Caudate nucleus (tissue), 63 donors: ENCODE measurements at places on chromosomes 6 and 20.

- DNase-seq, result no peak
These were observed 14.9 kb downstream of the IP6K3 start for GRCh38 chr6:33731751-33732282.

DNA sequence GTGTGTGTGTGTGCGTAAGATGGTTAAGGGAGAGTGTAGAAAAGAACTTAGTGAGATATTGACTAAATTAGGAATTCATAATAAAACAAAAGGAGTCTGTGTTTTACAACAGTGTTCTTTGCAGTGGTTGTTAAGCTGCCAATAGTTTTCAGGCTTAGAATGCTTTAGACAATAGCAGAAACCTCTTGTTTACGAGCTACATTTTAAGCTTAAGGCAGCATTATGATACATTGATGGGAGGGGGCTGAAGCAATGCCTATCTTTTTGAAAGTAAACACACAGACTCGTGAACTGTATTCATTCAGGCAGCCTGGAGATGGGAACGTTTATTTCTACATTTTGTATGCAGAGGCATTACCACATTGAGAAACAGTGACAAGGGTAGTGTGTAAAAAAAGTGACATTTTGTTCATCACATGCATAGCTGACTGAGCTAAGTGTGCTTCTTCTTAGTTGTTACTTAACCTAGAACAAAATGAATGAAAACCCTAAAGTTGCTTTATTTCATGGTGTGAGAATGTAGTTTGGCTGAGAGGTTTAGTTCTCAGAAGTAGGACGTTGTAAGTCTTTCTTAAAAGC lies 21.2 kb downstream of the CLVS2 start:
- DNase-seq, result no peak

GRCh38 chr6:25601800-25602673 lies 50.0 kb upstream of the SCGN start:
- no peak for DNase-seq

DNA sequence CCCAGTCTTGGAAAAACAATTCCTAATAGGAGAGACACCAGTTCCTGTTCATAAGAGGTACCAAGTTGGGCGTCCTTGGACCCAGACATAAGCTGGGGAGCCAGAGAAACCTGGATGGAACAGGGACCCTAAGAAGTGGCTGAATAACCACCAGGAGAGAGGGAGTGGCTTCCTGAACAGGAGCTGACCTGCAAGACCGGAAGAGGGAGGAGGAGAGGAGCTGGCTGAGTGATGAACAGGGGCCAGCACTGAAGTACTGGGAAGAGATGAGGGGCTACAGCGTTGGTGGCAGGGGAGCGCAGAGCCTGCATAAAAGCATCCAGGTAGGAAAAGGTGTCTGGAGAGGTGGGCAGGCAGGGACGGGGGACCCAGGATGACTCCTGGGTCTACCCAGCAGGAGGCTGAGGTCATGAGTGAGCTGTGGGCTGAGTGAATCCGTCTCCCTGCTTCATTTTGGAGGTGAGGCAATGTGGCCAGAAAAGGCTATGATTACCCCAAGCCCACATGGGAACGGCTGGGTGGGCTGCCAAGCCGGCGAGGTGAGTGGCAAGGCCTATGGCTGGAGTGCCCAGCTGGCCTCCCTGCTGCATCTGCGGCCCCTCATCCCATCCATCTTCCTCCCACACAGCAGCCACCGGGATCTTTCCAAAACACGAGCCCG lies 34.4 kb upstream of the ZFAND3 start:
- no peak for DNase-seq

DNA sequence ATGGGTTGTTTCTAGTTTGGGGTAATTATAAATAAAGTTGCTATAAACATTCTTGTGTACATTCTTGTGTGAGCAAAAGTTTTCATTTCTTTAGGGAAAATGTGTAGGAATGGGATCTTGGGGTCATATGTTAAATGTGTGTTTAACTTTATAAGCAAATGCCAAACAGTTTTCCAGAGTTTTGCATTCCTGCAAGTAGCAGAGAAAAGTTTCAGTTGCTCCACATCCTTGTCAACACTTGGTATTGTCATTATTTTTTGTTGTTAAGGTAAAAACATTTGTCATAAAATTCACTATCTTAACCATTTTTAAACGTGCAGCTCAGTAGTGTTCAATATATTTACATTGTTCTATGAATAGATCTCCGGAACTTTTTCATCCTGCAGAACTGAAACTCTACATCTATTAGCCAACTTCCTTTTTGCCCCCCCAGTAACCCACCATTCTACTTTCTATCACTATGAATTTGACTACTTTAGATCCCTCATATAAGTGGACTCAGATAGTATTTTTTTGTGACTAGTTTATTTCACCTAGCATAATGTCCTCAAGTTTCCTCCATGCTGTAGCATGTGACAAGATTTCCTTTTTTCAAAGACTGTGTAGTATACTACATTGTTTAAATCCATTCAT lies 48.4 kb downstream of the PHACTR2 start:
- no peak for DNase-seq

DNA sequence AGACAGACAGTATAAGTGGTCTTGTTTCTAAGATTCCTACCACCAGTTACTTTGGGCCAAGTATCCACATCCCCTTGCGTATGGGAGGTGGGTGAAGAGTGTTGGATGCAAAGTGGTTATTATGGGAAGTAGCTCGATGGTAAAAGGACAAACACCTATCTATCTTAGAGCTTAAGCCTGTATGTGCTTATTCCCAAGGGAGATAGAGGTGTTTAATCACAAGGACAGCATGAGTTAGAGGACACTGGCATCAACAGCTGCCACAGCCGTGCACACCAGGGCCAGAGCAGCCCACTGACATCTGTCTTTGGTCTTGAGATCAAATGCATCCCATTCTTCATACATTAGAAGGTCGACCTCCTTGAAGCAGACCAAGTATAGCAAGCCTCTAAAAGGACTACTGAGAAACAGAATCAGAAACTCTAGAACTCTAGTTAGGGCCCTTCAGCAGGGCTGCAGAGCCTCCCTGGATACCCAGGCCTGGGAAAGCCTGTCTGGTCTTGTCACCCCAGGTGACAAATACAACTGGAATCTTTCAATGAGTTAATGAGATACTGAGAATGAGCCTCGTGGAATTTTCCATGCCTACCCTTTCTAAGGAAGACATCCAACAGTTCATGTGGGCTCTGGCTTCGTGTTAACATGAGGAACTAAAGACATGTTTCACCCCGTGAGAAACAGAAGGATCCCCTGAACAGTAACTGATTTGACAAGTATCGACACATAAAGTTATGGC lies 28.7 kb downstream of the TXNDC5 start:
- DNase-seq, result no peak

DNA sequence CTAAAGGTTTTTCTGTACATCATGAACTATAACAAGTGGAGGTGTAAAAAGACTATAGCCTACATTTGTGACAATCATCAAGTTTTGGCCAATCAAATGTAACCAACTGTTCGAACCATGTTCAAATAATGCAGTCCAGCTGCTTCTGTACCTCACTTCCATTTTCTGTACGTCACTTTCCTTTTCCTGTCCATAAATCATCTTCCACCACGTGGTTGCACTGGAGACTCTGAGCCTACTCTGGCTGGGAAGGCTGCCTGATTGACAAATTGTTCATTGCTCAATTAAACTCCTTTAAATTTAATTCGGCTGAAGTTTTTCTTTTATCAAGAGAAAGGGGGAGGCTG lies 270.4 kb upstream of the JARID2 start:
- no peak for DNase-seq

GRCh38 chr6:12229332-12229731 lies 60.8 kb upstream of the EDN1 start:
- no peak for DNase-seq

GRCh38 chr6:100342830-100343229 lies 121.9 kb downstream of the SIM1 start:
- DNase-seq, result no peak

DNA sequence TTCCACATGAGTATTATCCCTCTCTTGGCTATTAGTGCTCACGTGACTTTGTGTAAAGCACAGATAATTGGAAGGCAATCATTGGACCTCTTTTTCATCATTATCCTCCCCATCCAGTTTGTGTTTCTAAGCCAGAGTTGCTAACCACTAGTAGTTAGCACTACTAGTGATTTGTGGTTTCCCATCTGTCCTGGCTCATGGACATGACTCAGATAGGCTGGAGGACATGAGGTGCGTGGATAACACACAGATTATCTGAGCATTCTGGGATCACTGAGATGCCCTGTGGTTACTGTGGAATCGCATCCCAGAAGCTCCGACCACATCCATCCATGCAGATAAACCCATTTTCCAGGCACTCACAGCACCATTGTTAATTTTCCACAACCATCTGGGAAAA lies 123.8 kb upstream of the NAA20 start:
- DNase-seq, result no peak

DNA sequence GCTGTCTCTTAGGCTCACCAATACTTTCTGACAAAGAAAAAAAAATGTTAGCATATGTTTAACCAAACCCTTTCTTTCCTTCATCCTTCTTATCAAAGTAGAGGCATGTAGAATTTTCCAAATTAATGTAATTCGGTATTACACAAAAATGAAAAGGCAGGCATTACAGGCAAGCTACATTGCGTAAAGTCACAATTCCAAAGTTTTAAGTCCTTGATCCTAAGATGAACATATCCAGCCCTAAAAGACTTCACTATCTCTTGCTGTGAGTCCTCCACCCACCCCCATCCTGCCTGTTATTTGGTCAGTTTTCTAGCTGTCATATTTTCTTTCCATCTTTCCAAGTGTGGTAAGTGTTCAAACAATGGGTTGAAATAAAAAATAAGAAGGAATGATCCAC lies 12.1 kb upstream of the TENT5A start:
- no peak for DNase-seq

DNA sequence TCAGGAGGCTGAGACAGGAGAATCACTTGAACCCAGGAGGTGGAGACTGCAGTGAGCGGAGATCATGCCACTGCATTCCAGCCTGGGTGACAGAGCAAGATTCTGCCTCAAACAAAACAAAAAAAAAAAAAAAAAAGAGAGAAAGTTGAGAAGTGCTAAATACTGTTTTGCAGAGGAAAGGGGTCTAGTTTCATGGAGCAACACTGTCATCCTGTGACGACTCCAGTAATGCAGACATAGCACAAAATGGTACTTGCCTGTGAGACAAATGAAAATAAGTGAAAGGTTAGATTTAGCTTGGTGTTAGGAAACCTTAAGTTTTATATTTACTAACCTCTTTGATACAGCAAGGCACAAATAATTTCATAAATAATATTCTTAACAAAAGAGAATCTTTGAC lies 29.7 kb downstream of the CEP162 start:
- no peak for DNase-seq

- no peak for DNase-seq
These were observed 44.9 kb upstream of the BCAS1 start for GRCh38 chr20:54115172-54115854.

GRCh38 chr6:150314230-150315188 lies 54.3 kb upstream of the IYD start:
- no peak for DNase-seq

DNA sequence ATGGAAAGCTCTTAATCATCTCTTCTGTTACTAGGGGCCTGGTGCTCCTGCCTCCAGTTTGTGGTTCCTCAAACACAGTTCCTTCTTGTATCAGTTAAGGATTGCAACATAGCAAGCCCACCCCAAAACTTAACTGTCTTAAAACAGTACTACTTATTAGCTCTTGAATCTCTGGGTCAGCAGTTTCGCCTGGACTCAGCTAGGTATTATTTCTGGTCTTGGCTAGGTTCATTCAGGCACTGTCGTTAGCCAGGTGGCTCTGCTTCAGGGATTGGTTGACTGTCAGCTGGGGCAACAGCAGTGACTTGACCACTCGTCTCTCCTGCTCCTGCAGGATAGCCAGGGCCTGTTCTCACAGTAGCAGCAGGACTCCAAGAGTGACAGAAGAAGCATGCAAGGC lies 30.0 kb upstream of the RALY start:
- DNase-seq, result no peak

DNA sequence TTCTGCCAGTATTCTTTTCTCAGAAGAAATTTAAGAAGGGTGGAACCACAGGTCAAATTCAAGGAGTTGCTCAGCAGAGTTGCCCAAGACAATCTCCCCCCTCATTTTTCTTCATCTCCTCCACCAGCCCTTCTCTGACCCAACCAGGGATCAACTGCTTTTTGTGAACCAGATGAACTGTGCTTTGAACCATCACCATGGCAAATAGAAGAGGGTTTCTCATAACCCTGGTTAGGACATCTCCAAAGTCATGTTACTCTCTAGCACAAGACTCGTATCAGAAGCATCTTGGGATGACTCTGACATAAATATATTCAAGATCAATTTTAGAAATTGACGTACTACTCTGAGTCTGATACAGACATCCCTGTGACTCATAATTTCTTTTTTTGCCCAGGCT lies 130.7 kb downstream of the ALDH8A1 start:
- DNase-seq, result no peak

DNA sequence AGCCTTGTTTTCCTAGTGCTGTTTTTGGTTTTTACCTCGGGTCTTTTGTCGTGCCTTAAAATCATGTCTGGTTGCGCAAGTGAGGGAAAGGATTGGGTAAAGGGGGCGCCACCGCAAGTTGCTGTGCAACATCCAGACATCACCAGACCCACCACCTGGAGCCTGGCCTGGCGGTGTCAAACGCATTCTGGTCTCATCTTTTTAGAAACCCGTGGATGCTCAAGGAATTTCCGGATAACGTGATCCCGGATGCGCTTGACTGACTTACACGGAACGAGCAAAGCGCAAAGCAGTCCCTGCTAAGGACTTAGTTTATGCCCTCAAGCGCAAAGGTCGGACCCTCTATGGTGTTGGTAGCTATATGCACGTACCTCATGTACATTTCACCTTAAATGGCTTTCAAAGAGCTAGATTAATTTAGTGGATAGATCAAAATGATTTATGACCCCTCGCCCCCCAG lies 105.2 kb downstream of the OR2B2 start:
- DNase-seq, result no peak

DNA sequence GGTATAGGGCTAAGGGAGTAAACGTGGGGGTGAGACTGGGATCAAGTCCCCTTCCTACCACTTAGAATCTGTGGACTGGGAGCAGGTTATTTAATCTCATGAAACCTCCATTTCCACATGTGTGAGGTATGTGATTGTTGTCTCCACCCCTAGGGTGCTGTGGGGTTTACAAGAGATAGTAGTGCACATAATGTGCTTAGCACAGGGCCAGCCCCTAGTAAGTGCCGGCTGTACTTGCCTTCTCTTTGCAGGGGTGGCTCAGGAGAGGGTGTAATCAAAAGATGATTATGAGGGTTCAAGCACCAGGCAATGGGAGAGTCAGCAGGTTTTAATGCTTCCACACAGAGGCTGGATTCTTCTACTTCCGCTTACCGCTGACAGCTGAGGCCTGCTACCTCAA lies 6.9 kb downstream of the NT5E start:
- no peak for DNase-seq

- DNase-seq, result no peak
These were observed 73.7 kb downstream of the SMLR1 start for GRCh38 chr6:130900913-130901312.

DNA sequence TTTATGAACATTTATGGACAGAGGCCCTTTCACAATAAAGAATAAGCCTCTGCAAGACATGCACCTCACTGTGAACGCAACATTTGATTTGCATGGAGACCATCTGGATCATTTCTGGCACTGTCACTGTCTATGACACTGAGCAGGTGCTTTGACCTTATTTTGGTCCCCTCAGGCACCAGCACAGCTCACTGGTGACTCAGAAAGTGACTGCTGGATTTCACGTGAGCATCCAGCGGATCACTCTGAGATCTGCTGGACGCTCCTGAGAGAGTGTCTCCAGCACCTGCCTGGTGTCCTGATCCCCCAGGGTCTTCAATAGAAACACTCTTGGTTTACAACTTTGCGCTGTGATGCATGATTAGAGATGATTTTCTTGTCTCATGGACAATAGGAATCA lies 375.7 kb downstream of the TENT5A start:
- DNase-seq, result no peak
